ENCODE measurements at places on chromosomes 6 and 20.
A peak's percentile ranks its signal among the peaks of the same experiment; 100 is the strongest.

GRCh38 chr6:138105446-138105845, 1.8 kb downstream of the PERP start:
- no peak for DNase-seq

GRCh38 chr20:10986586-10986985, 312.8 kb upstream of the JAG1 start:
- DNase-seq, result no peak

GRCh38 chr6:105272786-105273185, 93.0 kb upstream of the POPDC3 start:
- DNase-seq, result peak; percentile 63

DNA sequence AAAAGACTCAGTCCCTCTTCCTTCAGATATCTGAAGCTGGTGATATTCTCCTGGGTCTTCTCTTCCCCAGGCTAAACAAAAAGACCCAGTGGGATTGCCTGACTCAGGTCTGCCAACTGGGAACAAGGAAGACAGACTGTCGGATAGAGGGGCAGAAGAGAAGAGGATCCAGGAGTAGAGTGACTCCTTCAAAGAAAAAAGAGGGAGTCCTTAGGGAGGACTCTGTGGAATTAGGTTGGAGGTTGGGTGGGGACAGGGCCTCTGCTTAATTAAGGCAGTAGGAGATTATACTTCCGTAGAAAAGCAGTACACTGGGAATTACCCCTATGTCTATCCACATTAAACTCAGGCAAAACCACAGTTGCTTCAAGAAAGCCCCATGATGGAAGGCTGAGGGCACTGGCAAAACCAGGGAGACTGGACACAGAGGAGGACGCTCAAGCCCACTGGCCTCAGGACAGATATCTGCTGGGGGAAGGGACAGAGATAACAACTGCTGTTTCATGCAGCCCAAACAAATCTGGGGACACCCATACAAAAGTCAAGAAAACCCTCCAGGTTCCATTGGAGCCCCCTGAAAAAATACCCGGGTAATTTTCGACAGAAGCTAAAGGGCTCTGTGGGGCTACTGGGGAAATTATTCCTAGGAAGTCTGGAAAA, 5.7 kb downstream of the BCL2L1 start:
- DNase-seq, result no peak

- DNase-seq, result no peak
Measured at GRCh38 chr20:53164072-53164471, 191.9 kb downstream of the TSHZ2 start.

DNA sequence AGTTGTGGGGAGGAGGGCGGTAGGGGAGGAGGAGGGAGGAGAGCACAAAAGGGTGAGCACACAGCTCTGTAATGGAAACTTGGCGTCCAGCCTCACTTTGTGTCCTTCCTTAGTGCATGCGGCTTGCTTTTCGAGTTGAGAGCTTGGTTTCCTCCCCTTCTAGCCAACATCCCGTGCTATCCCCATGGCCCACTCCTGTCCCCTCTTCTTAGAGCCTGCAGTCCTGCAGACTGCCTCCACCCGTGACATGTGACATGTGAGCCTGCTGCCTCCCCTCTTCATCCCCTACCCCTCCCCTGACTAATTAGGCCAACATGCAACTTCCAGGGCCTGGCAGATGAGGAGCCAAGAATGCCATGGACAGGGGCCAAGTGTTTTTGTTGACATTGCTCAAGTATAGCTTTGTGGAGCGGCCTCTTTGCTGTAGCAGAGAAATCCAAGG, 63.2 kb downstream of the SLC24A3 start:
- DNase-seq, result no peak

GRCh38 chr20:48807051-48807450, 20.7 kb downstream of the PREX1 start:
- no peak for DNase-seq

GRCh38 chr20:45392733-45393132, 14.6 kb upstream of the TP53TG5 start:
- DNase-seq, result no peak

- DNase-seq, result no peak
Measured at GRCh38 chr6:149393002-149393679, 6.9 kb upstream of the SUMO4 start.

DNA sequence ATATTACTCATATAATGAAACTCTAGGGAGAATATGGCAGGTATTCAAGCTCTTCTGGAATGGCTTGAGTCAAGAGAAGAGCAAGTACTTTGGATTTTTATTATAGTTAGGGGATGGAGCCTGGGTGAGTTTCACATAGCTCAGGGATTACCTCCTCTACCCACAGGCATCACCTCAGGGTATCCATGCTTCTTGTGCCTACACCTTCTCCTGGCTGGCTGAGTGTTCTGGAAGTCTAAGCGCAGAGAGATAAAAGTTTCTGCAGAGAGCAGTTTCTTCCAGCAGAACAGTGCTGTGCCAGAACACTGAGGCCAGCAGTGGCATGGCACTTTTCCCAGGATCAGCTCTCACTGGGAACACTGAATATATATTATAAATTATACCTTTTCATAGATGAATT, 199.7 kb upstream of the KCNQ5 start:
- no peak for DNase-seq

DNA sequence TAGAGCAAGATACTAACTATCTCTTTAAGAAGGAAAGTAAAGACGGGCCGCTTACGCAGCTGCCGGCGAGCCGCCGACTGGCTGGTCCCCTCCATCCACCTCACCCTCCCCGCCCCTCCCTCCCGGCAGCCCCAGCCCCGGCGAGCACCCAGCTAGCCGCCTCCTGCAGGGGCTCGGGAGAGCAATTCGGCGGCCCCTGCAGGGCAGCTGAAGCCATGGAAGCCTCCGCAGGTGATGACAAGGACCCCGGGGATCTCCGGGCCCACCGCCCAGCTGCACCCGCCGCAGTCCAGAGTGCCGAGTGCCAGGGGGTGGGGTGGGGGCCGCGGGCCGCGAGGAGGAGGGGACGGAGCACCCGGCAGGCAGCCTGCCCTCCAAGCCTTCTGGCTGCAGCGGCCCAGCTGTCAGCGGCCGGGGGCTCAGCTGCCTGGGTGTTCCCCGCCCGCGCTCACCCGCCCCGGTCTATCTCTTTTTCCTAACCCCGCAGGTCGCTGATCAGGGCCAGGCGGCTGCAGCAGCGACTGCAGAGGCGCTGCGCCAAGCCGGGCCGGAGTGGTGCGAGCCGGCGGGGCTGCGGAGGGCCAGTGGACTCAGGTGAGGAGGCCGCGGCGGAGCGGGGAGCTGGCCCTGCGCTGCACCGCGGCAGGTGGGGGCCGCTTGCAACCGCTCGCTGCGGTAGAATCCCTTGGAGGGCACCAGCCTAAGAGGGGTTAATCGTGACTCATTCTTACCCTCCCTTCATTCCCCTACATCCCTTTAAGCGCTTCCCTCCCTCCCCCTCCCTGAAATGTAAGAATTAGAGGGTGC, at the start of gene SNPH:
SNPH (plus strand) TSS at position 128 of the 807 bp plus-strand sequence. CDS start 29,946 bp downstream, outside the sequence.
- DNase-seq, result peak; percentile 91

DNA sequence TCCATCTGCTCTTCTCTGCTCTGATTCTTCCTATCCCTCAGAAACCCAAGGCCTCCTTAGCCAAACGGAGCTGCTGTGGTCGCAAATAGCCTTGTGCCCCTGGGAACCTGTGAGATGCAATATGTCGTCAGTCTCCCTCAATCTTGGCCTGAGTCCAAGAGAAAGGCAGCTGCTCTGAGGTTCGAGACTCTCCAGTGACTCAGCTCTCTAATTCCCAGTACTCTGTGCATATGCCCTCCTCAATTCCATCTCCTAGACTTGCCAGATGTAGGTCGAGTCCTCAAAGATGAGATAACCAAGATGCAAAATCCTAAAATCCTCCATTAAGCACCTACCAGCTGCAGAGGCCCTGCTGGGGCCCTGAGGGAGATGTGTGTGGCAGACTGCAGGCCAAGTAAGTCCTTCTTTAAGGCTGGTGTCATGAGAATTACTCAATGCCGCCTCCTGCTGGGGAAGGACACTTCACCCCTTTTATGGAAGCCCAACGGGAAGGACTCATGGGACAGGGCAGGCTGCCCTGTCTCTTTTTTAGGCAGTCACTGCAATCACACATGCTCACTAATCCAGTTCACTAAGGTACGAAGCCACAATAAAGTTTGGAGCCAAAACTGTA, 28.5 kb downstream of the C6orf15 start:
- peak; percentile 78 for DNase-seq

GRCh38 chr6:2378046-2378657, 132.7 kb upstream of the GMDS start:
- no peak for DNase-seq

GRCh38 chr6:2434912-2435311, 189.5 kb upstream of the GMDS start:
- no peak for DNase-seq

DNA sequence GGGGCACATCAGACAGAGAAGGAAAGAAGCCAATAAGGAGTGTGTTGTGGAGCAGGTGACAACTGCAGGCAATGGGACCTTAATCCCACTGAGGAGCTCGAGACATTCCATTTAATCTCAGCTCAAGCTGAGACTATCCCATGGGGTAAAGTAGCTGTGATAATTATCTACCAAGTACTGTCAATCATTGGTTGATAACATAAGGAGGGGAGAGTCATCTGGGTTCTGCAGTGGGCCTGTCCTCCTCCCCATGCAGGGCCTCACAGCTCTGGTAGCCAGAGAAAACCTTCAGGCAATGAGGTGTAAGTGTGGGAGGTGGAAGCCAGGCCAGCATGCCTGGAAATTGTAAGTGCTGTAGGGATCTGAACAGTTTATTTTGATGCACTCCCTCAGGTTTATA, 375.0 kb upstream of the ARID1B start:
- no peak for DNase-seq

GRCh38 chr20:38108986-38109541, 56.0 kb downstream of the TGM2 start:
- no peak for DNase-seq

GRCh38 chr6:14415452-14415851, 297.9 kb downstream of the CD83 start:
- DNase-seq, result no peak

- DNase-seq, result no peak
Measured at GRCh38 chr20:23161968-23162696, 76.0 kb upstream of the CD93 start.

GRCh38 chr20:48359692-48360341, 468.0 kb downstream of the PREX1 start:
- DNase-seq, result no peak

- peak; percentile 74 for DNase-seq
Measured at GRCh38 chr6:33014841-33015634, 5.6 kb upstream of the HLA-DOA start.

DNA sequence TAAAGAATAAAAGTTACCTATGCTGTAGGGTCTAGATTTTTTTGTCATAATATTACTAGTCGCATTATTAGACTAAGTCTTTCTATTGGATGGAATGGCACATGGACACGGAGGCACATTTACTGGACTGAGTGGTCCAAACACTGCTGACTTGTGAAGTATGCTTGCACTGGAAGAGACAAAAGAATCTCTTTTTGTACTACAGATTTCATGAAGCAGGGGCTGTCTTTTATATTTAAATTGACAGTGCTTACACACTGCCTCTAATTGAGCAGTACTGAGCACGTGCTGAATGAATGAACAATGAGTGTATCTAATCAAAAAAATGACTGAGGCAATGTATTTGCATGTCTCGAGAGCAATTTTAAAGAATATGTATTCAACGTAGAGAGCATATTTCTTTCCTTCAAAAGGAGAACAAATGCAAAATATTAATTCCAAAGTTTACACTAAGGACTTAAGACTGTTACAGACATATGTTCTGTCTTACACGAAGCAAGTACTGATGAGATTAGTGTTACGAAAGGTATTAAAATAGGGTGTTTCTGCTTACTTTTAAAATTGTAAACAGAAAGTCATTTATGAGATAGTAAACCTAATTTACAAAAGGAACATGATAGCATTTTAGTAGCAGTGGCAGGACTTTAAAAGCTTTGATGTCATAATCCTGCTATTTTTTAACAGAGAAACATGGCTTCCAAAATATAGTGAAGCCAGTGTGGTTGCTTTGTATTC, 8.3 kb downstream of the ELOVL2 start:
- DNase-seq, result no peak

GRCh38 chr6:3297909-3298308, 39.2 kb downstream of the PSMG4 start:
- DNase-seq, result no peak

DNA sequence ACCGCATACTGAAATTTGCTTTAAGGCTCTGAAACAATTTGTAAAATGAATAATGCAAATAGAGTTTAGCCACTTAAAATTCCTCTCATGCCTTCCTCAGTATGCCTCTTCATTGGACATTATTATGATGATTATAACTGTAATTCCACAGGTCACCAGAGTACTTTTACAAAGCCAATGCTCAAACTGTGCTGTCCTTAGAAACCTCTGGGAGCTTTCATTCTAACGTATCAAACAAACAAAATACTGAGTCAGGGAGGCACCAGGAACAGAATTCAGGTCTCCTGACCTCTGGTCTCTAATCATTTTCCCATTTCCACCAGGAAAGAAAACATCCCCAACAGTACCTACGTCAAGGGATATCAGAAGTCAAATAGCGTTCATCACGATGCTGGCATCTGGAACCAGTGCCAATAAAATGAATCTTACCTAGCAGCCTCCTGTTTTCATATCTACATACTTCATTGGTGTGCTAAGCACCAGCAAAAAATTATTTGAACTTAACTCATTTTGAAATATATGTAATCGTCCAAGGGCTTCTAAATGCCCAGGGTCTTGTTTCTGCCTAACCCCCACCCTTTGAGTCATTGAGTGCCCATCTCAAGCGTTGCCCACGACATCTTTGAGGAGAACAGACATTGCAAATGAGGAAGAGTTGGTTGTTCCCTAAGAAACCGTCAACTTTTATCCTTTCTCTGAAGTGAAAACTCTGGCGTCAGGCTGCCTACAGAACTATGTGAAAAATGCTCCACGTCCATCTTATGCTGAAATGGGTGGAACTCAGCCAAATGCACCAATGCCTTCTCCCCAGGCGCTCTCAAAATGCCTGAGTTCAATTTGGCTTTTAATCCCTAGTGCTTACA, 37.9 kb downstream of the NEDD9 start:
- no peak for DNase-seq

GRCh38 chr6:14172562-14172961, 55.0 kb downstream of the CD83 start:
- no peak for DNase-seq

- no peak for DNase-seq
Measured at GRCh38 chr20:1353956-1354355, 25.0 kb upstream of the SDCBP2 start.

DNA sequence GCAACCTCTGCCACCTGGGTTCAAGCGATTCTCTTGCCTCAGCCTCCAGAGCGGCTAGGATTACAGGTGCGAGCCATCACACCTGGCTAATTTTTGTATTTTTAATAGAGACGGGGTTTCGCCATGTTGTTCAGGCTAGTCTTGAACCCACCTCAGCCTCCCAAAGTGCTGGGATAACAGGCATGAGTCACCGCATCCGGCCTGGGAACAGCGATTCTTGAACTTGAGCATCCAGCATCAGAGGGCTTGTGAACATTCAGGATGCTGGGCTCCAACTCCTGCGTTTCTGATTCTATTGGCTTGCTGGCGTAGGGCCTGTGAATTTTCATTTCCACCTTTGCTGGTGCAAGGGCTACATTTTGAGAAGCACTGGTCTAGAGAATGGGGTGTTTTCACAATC, 24.5 kb upstream of the PIM1 start:
- DNase-seq, result no peak

GRCh38 chr6:33869826-33870423, 66.1 kb upstream of the MLN start:
- no peak for DNase-seq

All from islet precursor cell (in vitro differentiated cells).